Activated CD4-positive, alpha-beta T cell treated with anti-CD3 and anti-CD28 coated beads, Interleukin-2, amount 50 U/mL, for 4 hours (primary cell): ENCODE measurements at places on chromosomes 7 and 10.

DNA sequence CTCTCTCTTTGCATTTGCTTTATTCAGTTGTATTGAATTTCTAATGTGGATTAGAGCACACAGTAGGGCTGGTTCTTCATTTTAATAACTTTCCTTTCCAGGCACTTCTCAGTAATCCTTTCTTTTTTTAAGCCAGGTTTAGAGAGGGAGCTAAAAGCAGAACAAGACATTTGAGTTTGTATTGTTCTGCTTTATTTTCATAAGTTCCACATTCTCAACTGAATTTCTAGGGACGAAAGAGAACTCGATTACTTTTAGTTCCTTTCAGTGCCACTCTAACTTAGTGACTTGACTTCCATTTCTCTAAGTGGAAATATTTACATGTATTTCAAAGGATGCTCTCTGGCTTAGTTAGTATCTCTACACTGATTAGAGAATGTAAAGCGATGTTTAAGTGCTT lies 145.6 kb downstream of the EXOC4 start:
- no peak for DNase-seq

DNA sequence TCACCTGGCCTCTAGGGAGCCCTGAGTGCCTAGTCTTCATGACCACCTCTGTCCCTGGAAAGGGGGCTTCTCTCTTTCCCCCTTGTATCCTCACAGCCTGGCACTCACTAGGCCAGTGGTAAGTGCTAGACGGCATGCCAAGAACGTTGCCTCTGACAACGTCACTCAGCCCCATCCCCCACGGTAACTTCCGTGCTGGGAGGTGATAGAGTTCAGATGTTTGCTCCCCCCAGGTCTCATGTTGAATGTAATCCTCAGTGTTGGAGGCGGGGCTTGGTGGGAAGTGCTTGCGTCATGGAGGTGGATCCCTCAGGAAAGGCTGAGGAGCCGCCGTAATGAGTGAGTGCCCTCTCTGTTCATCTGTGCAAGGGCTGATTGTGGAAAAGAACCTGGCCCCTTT lies 343.3 kb upstream of the MKI67 start:
- no peak for DNase-seq

DNA sequence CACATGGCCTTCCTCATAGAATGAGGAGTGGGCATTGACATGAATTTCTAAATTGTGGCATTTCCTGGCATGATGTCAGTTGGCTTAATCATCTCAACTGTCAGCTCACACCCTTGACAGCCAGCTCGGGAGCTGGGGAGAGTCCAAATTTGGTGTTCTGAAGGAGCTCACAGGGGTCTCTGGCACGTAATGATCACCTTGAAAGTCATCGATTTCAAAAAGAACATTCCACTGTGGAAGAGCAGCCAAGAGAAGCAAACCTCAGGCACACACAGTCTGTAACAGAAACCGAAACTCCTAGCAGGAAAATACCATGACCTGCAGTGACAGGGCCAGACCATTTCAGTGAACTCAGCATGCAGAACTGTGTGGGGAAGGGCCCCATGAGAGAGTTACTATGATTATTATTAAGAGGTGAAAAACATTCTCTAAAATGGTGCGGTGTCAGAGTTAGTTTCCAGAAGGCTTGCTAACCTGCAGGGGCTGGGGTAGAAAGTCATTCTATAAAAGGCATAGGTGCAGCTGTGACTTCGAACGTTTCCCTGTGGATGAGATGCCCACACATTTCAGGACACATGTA lies 26.4 kb upstream of the KLF6 start:
- peak; percentile 43 for DNase-seq

- DNase-seq: no peak
These were observed 34.1 kb downstream of the ZRANB1 start for GRCh38 chr10:124975977-124976514.

DNA sequence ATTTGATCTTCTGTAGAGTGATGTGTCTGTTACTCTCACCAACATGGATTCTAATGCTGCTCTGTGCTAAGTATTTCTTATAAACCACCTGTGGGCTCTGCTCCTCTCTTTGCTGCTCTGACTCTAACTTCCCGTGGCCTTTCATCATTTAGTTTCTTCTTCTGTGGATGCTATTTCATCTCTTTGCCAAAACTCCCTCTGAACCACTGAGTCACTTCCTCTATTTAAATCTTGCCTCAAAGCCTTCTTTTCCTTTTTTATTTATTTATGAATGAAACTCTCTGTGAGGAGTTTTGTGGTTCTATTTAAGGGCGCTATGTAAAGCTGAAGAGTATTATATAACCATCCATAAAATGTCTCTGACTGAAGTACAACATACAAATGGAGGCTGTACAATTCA lies 538.5 kb downstream of the SUGCT start:
- no peak for DNase-seq

DNA sequence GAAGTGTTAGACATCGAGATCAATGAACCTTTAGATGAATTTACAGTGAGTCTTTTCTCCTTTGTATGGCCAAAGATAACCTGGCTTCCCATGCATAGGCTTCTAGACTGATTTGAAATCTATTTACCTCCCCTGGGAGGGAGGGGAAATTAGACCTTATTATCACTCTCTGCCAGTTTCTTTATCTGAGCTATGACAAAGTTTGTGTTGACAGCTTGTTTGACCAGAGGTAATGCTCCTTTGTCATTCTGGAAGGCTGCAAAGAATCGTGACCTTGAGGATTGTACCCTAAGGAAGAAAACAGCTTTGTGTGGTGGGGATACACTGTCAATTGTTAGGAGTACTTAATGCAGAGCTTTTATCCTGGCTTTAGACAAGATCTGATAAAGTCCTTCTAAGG lies 36.4 kb downstream of the RBM33 start:
- DNase-seq: no peak

DNA sequence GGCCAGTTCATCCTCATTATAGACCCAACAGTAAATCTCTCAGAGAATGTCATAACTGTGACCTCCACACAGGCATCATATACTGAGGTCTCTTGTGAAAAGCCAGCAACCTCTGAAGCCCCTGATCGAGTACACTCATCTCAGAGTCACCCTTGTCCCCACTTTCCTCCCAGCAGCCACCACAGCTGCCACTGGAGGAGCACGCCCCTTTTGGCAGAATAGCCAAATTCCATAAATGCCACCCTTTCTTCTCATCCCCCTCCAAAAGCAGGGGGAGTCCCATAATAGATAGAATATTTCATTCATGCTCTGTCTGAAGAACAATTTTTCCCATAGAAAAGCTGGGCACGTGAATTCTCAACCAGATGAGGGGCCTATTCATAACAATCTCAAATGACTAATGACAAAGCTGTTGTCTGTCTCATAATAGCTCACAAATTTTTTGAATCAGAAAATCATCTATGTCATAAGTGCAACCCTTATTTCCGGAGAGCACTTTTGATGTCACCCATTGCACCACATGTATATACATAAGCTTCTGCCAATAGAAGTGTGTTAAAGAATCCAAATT lies 47.4 kb downstream of the SGMS1 start:
- no peak for DNase-seq

DNA sequence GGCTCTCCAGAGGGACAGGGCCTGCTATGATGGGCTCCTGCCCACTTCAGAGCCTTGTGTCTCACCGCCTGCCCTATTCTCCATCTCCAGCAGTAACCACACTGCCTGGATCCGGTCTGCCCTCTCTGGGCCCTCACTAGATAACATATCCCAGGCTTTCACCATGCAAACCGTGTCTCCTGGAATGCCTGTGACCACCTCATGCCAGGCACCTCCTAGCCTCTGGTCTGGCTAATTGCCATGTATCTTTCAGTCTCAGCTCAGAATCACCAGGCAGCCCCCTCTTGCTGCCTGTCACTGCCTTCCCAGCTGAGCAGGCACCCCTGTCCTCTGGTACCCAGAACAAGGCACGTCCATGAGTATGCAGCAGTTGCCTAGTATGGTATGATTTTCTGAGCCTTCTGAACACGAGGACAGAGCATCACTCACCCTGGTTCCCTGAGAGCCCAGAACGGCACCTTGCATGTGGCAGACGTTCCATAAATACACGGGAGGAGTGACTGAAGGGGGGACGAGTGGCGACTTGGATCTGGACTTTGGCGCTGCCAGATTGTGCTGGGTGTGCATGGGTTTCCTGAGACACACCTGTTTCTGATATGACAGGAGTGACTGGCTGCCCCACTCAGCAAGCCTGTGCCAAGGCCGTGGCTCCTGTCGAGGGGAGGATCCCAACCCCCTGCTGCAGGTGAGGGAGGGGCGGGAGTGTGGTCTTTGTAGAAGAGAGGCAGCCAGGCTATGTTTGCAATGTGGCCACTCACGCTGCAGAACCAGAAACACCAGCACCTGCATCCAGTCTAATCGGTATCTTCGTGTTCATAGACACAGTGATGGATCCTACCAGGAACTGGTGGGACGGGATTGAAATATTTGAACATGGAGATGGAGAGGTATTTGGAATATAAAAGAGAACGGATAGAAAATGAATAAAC lies 95.2 kb downstream of the VOPP1 start:
- no peak for DNase-seq

GRCh38 chr10:132163278-132163765 lies 23.4 kb upstream of the DPYSL4 start:
- DNase-seq: no peak

GRCh38 chr10:129056734-129057689 lies 410.0 kb upstream of the MGMT start:
- DNase-seq: no peak

DNA sequence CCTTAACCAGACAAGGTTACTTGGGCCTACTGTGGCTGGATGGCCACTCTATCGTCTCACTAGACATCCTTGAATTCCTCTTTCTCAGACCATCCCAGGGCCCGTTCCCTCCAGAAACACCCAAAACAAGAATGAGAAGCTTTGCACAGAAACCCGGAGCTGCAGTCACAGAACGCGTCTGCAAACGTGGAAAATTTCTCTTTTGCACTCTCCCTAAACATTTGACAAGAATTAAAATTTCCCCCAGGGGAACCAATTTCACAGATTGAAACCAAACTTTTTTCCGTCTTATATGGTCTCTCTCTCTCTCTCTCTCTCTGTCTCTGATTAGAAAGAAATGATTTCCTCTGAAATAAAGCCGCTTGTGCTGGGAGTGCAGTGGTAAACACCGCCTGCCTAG lies 120.7 kb downstream of the MKX start:
- DNase-seq: no peak

- DNase-seq: no peak
These were observed 1354.7 kb upstream of the LRRTM3 start for GRCh38 chr10:65571011-65571570.

DNA sequence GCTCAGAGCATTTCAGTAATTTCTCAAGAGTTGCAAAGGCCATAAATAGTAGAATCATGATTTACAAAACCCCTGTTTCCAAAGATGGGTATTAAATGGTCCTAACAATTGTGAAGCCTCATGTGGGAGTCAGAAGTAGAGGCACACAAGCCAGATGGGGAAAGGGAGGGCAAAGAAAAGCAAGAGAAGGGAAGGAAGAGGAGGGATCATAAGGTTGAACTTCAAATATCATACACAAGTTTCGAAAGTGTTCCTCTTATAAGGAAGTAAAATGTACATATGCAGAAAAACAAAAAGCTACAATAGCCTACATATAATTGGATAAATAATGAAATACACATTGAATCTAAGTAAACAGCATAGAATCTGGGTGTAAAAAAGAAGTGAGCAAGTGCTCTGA lies 6.0 kb downstream of the LIPN start:
- DNase-seq: no peak

DNA sequence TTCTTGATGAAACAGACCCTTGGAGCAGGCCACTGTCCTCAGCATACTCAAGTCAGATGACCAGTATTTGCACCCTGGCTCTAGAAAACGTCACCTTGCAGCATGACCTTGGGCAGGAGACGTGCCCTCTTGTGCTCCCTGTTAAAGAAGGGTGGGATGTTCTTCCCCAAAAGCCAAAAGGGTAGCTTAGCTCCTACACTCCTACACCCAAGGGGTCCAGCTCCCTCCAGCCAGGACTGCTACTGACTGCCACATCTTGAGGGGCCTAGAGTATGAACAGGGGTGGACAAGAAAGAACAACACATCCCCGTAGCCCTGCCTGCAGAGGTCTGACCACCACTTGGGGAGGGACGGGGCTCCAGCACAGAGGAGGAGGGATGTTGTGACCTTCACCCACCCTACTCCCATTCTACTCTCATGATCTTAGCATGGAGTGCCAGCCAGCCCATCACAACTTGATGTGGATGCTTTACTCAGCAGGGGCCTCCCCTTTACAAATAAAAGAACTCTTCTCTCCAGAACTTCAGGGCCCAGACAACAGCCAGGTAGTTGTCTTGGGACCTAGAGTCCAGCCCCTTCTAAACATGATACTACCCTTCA lies 165.3 kb upstream of the ZMIZ1 start:
- DNase-seq: no peak

- DNase-seq: no peak
These were observed 72.1 kb upstream of the TNRC18 start for GRCh38 chr7:5495581-5496375.

- no peak for DNase-seq
These were observed 68.8 kb downstream of the MALRD1 start for GRCh38 chr10:19117438-19117837.

GRCh38 chr7:33310546-33310945 lies 181.2 kb downstream of the BBS9 start:
- no peak for DNase-seq

GRCh38 chr10:131205556-131205955 lies 106.0 kb downstream of the TCERG1L start:
- no peak for DNase-seq

DNA sequence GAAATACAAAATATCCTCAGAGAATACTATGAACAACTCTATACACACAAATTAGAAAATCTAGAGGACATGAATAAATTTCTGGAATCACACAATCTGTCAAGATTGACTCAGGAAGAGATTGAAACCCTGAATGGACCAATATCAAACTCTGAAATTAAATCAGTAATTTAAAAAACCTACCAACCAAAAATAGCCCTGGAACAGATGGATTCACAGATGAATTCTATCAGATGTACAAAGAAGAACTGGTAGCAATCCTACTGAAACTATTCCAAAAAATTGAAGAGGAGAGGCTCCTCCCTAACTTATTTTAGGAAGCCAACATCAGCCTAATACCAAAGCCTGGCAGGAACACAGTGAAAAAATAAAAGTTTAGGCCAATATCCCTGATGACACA lies 190.0 kb downstream of the HPSE2 start:
- DNase-seq: no peak

GRCh38 chr7:31958226-31958625 lies 112.0 kb downstream of the PDE1C start:
- no peak for DNase-seq

DNA sequence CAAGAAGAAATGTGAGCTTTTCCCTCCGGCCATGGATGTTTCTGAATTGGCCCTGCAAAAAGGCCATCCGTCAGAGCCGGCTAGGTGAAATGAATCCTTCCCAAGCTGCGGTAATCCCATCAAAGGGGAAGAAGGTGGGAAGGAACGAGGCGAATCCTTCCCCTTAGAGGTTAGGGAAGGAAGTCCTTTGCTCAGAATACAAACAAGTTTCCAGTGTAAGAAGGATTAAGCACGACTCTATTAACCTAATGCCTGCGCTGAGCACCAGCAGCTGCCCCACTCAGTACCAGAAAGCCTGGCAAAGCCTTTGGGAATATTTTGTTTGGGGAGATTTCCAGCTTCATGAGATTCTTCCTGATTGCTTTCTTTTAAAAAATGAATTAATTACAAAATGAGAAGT lies 42.8 kb downstream of the CLRN3 start:
- DNase-seq: no peak

- no peak for DNase-seq
These were observed 484.8 kb upstream of the DPP6 start for GRCh38 chr7:153567426-153567825.

- no peak for DNase-seq
These were observed 262.0 kb upstream of the FERD3L start for GRCh38 chr7:19407270-19407669.

- DNase-seq: no peak
These were observed 200.6 kb downstream of the CCDC7 start for GRCh38 chr10:32646535-32646934.
